Cortex of kidney (tissue), 1 donor: ENCODE measurements at places on chromosomes 13 and 19.

DNA sequence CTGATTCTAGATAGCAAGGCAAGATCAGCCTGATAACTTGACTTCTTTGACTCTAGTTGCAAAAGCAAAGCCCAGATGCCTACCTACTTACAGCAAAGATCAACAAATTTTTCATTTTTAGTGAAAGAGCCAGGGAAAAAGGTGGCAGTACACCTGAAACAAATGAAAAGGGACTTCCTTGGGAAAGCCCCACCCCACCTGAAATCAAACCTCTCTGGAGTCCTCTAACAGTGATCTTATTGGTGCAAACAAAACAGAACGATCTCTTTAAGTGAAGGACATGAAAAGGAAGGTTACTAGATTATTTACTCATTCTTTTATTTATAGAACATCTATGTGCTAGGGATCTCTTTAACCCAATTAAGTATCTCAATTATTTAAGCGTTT, 507 bp upstream of the LCP1 start:
- no peak for DNase-seq

DNA sequence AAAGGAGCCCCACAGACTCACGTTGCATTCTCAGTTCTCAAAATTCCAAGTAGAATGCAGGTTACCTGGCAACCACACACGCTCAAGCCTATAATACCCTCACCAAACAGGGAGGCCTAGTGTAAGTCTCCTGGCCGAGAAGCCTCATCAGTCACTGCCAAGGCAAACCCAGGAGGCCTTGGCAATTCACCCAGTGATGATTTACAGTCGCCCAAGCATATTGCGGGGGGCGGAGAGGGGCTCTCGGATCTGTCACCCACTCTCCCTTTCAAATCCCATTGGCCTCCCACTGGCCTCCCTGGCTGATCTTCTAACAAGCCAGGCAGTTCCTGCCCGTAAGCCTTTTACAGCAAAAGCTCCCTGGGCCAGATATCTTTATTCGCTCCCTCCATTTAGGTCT, 1.1 kb downstream of the AKAP8L start:
- DNase-seq, result no peak

- no peak for DNase-seq
These were observed 383.1 kb downstream of the DLEU7 start for GRCh38 chr13:50460358-50460757.

GRCh38 chr19:17997969-17998826, 9.8 kb upstream of the ARRDC2 start:
- DNase-seq, result no peak

GRCh38 chr19:4144666-4145249, 8.7 kb upstream of the CREB3L3 start:
- DNase-seq, result no peak

DNA sequence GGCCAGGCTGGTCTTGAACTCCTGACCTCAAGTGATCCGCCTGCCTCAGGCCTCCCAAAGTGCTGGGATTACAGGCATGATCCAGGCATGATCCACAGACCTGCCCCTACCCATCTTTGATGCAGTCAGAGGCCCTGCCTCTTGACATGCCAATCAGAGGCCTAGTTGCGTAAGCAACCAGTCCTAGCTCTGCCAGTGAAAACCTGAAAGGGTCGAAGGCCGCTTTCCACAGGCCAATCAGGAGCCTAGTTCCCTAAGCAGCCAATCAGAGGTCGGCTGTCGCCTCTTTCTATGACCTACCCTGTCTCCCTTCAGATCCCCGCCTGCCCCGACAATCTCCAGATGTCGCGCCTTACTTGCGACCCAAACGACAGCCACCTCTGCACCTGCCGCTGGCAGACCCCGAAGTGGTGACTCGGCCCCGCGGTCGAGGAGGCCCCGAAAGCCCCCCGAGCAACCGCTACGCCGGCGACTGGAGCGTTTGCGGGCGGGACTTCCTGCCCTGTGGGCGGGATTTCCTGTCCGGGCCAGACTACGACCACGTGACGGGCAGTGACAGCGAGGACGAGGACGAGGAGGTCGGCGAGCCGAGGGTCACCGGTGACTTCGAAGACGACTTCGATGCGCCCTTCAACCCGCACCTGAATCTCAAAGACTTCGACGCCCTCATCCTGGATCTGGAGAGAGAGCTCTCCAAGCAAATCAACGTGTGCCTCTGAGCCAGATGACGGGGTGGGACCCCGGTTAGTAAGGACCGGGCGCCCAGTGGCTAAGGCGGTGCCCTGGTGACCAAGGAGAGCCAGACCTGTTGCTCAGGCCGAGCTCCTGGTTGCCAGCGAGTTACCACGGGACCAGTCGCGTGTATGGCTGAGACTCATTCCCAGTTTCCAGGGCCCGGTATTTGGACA, 6.3 kb downstream of the SYDE1 start:
- DNase-seq, result no peak

- DNase-seq, result no peak
These were observed 9.9 kb downstream of the ABCA7 start for GRCh38 chr19:1049800-1050199.

DNA sequence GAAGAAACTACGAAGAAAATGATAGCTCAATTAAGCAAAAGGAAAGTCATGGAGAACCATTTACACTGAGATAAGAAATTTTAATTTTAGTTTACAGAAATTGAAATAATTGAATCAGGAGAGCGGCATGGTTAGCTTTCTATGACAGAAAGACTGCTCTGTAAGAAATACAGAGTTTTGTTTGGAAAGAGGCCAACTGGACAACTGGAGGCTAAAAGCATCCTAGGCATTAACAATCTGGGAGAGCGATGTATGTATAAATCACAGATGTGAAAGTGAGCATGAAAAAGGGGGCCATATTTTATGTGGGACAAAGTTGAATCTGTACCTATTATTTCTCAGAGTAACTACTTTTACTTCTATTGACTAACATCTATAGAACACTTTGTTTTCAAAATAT, 1608.8 kb upstream of the PCDH20 start:
- no peak for DNase-seq

GRCh38 chr19:55484593-55485438, at the start of gene NAT14:
Gene NAT14, plus strand, starts transcription at chr19:55485188. Its CDS starts 521 bp downstream, at chr19:55485709.
- no peak for DNase-seq

- no peak for DNase-seq
These were observed 7.4 kb downstream of the LINGO3 start for GRCh38 chr19:2300533-2300932.

- no peak for DNase-seq
These were observed 96.6 kb downstream of the UBL3 start for GRCh38 chr13:29753618-29754472.

DNA sequence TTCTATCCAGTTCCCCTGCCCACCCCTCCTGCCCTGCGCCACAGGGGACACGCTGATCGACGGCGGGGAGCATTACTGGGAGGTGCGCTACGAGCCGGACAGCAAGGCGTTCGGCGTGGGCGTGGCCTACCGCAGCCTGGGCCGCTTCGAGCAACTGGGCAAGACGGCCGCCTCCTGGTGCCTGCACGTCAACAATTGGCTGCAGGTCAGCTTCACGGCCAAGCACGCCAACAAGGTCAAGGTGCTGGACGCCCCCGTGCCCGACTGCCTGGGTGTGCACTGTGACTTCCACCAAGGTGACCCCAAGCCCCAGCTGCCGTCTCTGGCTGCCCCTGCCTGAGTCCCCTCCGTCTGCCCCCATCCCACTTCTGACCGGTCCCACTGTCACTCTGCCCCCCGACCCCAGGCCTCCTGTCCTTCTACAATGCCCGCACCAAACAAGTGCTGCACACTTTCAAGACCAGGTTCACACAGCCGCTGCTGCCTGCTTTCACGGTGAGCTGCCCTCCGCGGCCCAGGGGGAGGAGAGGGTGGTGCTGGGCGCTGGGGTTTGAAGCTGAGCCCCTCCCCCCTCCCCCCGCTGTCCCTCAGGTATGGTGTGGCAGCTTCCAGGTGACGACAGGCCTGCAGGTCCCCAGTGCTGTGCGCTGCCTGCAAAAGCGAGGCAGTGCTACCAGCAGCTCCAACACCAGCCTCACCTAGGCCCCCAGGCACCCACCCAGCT, 15.5 kb downstream of the STAP2 start:
- DNase-seq, result no peak

GRCh38 chr19:45173816-45174215, 4.2 kb downstream of the TRAPPC6A start:
- no peak for DNase-seq

- DNase-seq, result no peak
These were observed 25.5 kb downstream of the FGF21 start for GRCh38 chr19:48780631-48781391.

GRCh38 chr19:8250596-8250995, 41.4 kb downstream of the CERS4 start:
- no peak for DNase-seq

GRCh38 chr19:49474542-49474924, 518 bp downstream of the FLT3LG start:
- no peak for DNase-seq

DNA sequence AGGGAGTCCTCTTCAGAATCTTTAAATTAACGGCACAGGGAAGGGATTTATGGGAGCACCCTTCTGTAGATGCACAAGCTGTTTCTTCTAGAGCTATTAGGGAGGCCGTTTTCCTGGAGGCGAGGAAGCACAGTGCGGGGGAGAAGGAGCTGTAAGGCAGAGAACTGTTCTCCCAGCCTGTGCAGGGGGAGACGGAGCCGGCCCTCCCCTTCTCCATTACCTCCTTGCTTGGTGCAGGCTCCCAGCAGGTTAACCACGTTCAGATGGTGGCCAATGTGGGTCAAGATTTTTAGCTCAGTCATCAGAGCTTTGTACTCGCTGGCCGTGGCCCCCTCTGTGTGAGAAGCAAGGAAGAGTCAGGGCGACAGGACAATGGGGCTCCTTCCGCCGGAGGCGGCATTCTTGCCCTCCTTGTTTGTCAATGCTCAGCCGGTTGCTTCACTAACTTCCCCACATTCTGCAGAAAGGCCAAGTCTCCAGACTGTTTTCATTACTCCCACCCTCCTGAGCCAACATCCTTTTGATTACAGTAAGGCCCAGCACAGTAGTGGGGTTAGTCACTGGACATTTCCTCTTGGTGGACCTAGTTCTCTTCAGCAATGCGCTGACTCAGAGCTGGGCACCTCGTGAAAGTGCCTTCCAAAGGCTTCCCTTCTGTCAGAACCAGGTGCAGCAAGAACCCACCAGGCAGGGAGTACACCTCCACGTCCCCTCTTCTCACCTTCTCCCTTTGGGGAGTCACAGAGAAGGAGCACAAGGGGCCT, 165.4 kb downstream of the FLT1 start:
- DNase-seq, result no peak

DNA sequence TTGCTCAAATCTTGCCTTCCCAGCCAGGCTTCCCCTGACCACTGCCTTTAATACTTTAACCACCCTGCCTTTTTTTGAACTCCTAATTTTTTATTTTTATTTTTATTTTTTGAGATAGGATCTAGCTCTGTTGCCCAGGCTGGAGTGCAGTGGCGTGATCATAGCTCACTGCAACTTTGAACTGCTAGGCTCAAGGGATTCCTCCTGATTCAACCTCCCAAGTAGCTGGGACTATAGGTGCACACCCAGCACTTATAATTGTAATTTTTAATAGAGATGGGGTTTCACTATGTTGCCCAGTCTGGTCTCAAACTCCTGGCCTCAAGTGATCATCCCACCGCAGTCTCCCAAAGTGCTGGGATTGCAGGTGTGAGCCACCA, 21.7 kb upstream of the FBXO27 start:
- DNase-seq, result no peak

- no peak for DNase-seq
These were observed 7.8 kb upstream of the URI1 start for GRCh38 chr19:29934257-29934656.
